ENCODE measurements at places on chromosomes 5 and 9.

- no peak for DNase-seq
Observed at GRCh38 chr9:97415146-97415545, 3.2 kb downstream of the TDRD7 start.

- no peak for DNase-seq
Observed at GRCh38 chr9:76629205-76629990, 134.8 kb upstream of the PCA3 start.

GRCh38 chr9:15867988-15868387, 315.1 kb downstream of the CCDC171 start:
- DNase-seq: no peak

- DNase-seq: no peak
Observed at GRCh38 chr9:78669591-78669990, 372.7 kb downstream of the PSAT1 start.

DNA sequence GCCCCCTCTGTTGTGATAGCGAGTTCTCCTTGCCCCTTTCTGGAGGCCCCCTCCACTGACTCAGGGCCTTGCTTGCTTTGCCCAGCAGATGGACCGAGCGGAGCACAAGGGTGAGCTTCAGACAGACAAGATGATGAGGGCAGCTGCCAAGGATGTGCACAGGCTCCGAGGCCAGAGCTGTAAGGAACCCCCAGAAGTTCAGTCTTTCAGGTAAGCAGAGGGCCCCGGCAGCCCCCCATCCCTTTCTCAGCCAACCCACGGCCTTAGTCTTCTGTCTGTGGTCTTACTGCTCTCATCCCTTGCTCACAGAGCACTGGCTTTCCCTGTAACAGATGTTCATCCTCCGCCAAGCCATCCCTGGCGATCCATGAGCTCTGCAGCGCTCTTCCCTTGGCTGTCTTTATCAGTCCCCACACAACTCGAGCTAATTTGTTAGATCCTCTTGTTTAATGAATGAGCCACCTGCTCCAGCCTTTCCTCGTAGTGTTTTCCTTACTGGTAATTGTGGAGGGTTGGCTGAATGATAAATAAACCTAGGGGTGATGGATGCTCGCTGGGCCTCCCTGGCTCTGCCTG, 18.4 kb upstream of the RARS1 start:
- no peak for DNase-seq

- no peak for DNase-seq
Observed at GRCh38 chr9:18260521-18260920, 213.4 kb upstream of the ADAMTSL1 start.

DNA sequence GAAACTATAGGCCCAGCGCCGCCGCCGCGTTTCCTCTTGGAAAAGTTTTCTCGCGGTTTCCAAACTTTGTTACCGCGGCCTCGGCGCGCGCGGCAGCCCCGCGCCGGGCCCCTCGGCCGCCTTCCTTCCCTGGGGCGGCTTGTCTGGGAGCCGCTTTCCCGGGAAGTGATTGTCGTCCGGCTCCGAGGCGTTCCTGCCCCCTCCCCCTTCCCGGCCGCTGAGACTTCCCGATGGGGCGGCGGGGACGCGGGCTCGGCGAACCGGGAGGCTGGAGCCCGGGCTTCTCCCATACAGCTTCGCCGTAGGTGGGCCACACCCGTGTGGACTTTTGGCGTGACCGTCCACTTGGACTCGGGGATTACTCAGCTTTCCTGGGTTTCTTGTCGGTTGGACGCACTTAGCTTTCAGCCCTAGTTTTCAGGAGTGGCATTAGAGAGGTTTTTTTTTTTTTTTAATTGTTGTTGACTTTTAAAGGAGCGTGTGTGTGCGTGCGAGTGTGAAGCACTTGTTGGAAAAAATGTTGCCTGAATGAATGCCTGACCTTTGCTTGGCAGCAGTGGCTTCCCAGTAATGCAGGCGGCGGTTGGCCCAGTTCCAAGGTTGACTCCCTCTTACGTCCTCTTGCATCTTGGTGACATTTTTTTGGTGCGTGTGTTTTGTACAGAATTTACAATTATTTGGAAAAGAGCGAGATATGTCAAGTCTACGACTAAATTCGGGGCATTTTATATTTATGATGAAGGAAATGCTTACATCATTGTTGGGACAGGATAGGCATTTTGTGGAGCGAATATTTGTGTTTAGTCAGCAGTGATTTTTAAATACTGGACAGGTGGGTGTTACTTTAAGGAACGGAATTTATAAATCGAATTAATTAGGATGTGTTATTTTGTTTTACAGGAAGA, 821 bp downstream of the CTNNA1 start:
- DNase-seq: peak; percentile 46

DNA sequence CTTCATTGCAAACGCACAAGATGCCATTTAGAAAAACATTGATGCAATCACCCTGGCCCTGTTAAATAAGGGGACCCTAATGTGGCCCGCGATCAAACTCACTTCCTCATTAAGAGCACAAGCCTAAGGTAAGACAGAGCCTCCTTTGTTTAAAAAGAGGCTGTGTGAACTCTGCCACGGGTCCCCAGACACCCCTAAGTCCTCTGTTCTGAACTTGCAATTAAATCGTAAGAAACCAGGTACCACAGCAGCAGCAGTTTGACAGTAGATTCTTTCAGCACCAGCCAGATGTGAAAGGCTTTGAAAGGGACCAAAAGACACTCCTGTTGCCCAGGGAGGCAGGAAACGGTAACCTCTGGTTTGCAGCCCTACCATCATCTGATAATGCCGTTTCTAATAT, 346.3 kb downstream of the TMEM167A start:
- DNase-seq: no peak

DNA sequence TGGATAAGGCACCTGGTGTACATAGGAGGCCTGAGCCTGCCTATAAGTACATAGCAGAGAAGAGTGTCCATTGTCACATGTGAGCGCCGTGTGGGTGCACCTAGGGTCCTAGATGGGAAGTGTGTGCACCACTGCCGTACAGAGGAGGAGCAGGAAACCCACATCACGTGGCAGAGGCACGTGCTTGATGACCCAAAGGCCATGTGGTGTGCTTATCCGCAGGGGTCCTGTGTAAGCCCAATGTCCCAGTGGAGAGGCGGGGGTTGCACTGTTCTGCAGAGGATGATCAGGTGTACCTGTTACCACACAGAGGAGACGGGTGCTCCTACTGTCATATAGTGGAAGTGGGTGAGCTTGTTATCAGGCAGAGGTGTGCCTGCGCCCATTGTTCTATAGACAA, 354.1 kb upstream of the IRX2 start:
- DNase-seq: no peak

DNA sequence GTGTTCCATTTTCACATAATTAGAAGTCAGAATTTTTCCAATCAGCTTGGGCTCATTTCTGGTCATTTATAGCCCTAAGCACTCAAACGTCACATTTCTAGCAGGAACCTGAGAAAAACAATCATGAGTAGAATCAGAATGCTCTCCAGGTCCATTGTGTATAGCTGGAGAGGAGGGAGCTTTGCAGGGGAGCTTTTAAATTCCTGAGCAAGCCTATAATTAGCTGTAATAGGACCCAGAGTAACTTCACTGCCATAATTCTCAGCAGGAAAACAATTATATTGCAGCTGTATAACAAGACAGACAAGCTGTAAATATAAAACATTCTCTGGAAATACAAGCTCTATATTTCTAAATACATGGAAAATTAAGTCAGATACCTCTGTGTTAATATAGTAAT, 637.6 kb upstream of the SGCD start:
- DNase-seq: no peak

- DNase-seq: no peak
Observed at GRCh38 chr9:100099722-100100042, 639 bp downstream of the INVS start.

DNA sequence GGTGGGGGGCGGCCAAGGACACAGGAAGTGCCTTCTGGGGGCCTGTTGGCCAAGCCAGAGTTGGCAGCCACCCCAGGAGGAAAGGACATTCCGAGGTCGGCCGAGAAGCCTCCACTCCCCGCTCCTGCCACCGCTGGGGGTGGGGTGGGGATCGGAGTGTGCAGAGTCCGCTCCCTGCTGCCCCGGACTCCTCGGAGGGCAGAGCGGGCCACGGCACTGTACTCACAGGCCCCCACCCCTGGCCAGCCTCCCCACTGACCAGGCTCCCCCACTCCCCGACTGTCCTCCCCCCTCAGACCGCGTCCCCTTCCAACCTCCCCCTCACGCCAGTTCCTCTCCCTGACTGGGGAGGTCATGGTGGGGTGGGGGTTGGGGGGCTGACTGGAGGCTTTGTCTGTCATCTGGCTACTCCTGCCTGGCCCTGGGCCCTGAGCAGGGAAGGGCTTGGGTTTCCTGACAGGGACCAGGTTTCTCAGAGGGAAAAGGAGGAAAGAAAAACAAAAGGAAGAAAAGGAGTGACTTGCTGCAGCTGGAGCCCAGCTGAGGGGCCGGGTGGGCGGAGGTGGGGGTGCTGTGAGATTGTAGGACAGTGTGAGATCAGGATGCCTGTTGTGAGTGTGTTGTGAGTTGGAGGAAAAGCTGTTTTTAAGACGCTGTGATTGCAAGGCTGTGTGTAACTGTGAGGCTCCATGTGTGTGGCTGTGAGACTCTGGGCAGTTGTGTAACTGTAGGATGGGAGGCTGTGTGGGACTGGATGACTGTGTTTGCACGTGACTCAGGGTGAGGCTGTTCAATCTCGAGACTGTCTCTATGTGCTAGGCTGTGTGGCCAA, 29.7 kb downstream of the CNTFR start:
- no peak for DNase-seq

GRCh38 chr5:113378959-113379541, 55.7 kb downstream of the TSSK1B start:
- DNase-seq: peak; percentile 9

DNA sequence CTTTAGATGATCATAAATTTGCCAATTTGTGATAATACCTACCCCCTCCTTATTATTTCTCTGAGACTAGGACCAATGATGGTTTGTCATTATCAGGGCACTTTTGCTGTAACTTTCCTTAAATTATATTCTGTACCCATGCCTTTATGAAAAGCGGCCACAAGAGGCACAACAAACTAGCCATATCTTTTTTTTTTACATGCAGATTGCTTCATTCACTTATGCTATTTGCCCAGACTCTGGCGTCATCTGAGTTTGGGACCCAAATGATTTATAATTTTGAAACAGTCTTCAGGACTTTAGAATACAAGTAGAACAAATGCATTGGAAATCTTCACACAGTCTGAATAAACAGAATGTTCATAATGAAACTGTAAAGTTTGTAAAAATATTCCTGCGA, 408.1 kb downstream of the MAT2B start:
- no peak for DNase-seq

DNA sequence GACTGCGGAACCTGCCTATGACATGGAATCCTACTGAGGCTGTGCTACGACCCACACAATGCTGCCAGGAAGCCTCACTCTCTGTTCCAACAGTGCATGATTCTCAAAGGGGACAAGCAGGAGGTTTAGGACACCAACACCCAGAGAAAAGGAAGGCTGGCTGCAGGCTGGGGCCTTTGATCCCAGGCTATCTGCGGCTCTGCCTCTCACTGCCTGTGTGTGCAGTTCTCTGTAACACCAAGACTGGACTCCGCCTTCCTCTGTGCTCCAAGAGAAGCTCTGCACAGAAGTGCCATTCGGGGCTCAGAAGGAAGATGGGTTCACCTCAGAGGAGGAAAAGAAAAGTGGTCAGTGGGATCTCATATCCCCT, 20.5 kb downstream of the ANKH start:
- DNase-seq: no peak

- DNase-seq: no peak
Observed at GRCh38 chr5:61020415-61020814, 75.4 kb downstream of the NDUFAF2 start.

GRCh38 chr5:174115226-174115625, 69.7 kb downstream of the NSG2 start:
- DNase-seq: no peak

- DNase-seq: no peak
Observed at GRCh38 chr5:74530326-74531050, 110.0 kb downstream of the ENC1 start.

GRCh38 chr5:72222521-72222920, 97.5 kb downstream of the MRPS27 start:
- DNase-seq: no peak

DNA sequence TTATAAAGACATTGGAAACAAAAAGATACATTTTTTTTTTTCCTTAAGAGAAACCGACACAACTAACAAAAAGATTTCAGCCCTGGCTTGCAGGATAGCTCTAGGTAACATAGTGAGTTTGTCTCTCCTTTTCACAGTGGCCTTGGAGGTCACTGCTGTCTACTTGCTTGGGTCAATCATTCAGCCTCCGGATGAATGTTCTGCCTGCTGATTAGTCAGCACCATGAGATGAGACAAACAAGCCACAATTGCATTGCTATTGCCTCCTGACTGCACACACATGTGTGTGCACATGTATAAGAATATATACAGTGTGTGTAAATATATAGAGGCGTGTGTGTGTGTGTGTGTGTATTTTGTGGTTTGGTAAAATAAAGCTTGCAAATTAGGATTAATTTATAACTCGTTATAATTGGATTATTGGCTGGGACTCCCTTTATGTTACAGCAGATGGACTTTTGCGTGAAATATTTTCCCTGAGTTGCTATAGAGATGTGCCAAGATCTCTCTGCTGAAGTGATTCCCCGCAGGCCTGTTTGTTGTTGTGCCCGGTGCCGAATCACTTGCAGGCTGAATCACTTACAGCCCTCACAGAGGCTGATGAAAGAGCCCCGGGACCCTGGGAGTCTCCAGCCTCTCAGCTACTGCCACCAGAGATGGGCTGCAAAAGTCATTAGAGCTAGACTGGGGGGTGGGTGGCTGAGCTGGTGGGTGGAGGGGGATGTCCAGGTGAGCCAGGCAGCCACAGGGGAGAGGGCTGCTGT, 161.2 kb downstream of the FGF18 start:
- no peak for DNase-seq

GRCh38 chr9:16930578-16930977, 60.1 kb upstream of the BNC2 start:
- DNase-seq: no peak

DNA sequence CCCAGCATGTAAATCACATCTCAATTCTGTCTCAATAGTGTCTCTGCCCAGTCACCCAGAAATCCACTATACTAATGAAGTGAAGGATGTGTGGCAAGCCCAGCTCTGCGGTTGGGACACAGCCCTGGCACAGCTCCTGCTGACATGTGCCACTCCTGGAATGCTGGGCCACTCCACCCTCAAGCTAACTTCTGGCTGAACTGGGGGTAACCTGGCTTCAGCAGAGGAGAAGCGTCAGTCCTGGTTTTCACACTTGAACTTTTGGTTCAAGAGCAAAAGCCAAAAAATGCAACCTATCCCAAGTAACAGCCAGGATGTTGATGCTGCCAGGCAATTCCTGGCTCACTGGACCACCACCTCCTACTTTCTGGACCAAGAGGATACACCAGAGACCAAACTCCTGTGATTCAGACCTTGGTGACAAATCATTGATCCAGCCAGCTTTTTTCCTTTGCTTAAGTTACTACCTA, 86.4 kb downstream of the ARRDC3 start:
- no peak for DNase-seq

All from fibroblast of skin of left biceps (primary cell).